ENCODE measurements at places on chromosomes 16 and 17.

- H3K4me1 ChIP-seq = peaks cover 16% of the 10 kb centered on the region
- peak within 1 kb of the TSS; percentile 93 for H3K27ac ChIP-seq
- DNase-seq = peak; percentile 56
- H3K36me3 ChIP-seq = peaks cover 11% of the 10 kb centered on the region
- H3K27me3 ChIP-seq = no peaks in the 10 kb centered on the region
Measured at GRCh38 chr16:57999971-58000705, at the start of gene ZNF319. TSS of gene ZNF319 (minus strand) at chr16:58000672. CDS start at chr16:57998265, 2,407 bp downstream.

DNA sequence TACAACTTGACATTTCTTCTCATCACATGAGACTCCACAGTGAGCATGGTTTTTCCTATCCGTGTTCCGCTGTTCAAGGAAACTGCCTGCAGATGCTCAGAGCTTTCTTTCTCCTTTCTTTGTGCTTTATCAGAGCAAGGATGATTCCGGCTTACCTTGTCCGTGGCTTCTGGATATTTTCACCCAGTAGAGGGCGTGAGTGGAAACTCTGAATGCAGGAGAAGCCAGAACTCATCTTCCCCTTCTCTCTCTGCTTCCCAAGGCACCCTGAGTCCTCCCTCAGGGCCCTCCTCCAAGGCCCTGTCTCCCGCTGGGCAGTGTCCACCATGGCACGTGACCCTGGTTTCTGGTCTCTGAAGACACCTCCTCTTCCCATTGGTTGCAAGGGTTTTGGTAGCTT, 721.1 kb upstream of the RBFOX1 start:
- H3K27me3 ChIP-seq = no peaks in the 10 kb centered on the region
- H3K4me3 ChIP-seq = no peak overlapping the region
- no peak overlapping the region for H3K27ac ChIP-seq
- no peaks in the 10 kb centered on the region for H3K4me1 ChIP-seq
- no peak for DNase-seq

DNA sequence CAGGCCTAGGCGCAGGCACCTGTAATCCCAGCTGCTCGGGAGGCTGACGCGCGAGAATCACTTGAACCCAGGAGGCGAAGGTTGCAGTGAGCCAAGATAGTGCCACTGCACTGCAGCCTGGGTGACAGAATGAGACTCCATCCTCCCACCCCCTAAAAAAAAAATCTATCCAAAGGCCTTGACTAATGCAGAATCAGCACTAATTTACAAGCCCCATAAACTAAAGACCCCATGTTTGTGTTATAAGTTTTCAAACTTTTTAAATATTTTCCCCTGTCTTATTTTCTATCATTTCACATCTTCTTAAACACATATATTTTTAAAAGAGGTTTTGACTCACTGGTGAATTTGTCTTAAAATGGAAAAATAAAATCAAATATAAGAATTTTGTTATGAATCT, 713.1 kb downstream of the WWOX start:
- H3K4me3 ChIP-seq = no peak overlapping the region
- no peak for DNase-seq
- H3K27me3 ChIP-seq = no peaks in the 10 kb centered on the region
- H3K27ac ChIP-seq = no peak overlapping the region
- no peaks in the 10 kb centered on the region for H3K4me1 ChIP-seq

DNA sequence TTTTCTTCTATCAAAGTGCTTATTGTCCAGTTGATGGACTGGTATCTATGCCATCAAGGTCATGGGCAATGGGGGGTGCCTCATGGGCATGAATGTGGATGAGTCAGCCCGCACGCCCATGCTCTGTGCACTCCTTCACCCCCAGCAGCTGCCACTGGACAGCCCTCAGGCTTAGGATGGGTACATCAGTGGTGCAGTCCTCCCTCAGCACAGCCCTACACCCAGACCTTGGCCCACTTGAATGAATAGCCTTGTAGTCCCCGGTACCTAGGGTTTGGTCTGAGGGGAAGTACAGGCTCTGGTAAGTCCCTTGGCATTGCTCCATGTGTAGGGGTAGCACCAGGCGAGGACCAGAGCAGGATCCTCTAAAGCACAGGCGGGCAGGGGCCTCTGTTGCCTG, 10.4 kb upstream of the GNA13 start:
- no peaks in the 10 kb centered on the region for H3K36me3 ChIP-seq
- H3K27me3 ChIP-seq = no peaks in the 10 kb centered on the region
- H3K27ac ChIP-seq = no peak overlapping the region
- no peak overlapping the region for H3K4me3 ChIP-seq
- peaks cover 15% of the 10 kb centered on the region for H3K4me1 ChIP-seq
- no peak for DNase-seq

DNA sequence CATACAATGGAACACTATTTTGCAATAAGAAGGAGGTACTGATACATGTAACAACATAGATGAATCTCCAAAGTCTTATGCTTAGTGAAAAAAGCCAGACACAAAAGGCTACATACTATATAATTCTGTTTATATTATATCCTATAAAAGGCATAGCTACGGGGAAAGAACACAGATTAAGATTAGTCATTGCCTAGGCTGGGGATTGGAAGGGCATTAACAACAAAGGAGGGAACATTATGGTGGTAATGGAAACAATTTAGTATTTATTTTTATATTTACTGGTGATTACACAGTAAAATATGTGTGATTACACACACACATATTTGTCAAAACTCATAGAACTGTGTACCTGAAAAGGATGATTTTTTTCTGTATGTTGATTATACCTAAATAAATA, 278.1 kb downstream of the ZFHX3 start:
- no peak overlapping the region for H3K27ac ChIP-seq
- H3K36me3 ChIP-seq = no peaks in the 10 kb centered on the region
- no peak overlapping the region for H3K4me3 ChIP-seq
- no peak for DNase-seq

DNA sequence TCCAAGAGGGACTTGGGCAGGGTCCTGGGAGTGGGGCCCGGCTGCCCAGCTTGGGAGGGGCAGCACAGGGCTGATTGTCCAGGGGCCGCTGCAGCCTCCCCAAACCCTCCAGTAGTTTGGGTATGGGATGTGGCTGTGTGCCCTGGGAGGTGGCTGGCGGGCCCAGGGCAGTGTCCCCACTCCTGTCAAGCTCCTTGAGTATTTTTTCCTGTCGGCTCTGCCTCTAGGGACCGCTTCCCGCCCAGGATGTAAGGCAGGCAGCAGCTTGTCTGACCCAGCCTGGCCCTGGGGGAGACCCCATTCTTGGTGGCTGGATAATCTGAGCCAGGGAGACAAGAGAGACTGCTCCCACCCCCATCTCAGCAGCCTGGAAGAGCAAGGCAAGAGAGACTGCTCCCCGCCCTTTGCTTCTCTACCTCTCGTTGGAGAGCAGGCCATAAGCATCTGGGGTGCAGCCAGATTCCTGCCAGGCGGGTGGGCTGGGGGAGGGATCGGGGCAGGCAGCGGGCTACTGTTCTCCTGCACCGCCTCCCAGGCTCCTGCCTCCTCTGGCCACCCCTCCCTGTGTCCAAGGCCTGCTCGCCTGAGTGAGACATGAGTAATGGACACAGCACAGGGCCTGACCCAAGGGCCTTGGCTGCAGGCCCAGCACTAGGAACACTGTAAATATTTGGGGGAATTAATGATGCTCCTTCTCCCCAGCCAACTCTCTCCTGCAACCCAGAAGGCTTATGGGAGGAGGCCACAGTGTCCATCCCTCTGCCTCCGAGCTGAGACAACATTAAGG, 18.4 kb upstream of the ITGA3 start:
- no peaks in the 10 kb centered on the region for H3K27me3 ChIP-seq
- H3K27ac ChIP-seq = no peak overlapping the region
- DNase-seq = peak; percentile 91
- peaks cover 16% of the 10 kb centered on the region for H3K4me1 ChIP-seq

- H3K27me3 ChIP-seq = no peaks in the 10 kb centered on the region
- no peak for DNase-seq
- no peak overlapping the region for H3K4me3 ChIP-seq
- peaks cover 20% of the 10 kb centered on the region for H3K36me3 ChIP-seq
- no peak overlapping the region for H3K27ac ChIP-seq
- H3K4me1 ChIP-seq = peaks cover 5% of the 10 kb centered on the region
Measured at GRCh38 chr17:82062984-82063368, 2.6 kb downstream of the DUS1L start.

GRCh38 chr17:21007646-21008045, 35.2 kb downstream of the USP22 start:
- H3K36me3 ChIP-seq = peaks cover 87% of the 10 kb centered on the region
- peak overlapping the region; percentile 24 for H3K27ac ChIP-seq
- no peaks in the 10 kb centered on the region for H3K27me3 ChIP-seq

- H3K27ac ChIP-seq = no peak overlapping the region
- H3K4me3 ChIP-seq = no peak overlapping the region
- no peaks in the 10 kb centered on the region for H3K36me3 ChIP-seq
- no peak for DNase-seq
- no peaks in the 10 kb centered on the region for H3K4me1 ChIP-seq
- H3K27me3 ChIP-seq = no peaks in the 10 kb centered on the region
Measured at GRCh38 chr17:19492141-19492540, 41.5 kb upstream of the SLC47A1 start.

DNA sequence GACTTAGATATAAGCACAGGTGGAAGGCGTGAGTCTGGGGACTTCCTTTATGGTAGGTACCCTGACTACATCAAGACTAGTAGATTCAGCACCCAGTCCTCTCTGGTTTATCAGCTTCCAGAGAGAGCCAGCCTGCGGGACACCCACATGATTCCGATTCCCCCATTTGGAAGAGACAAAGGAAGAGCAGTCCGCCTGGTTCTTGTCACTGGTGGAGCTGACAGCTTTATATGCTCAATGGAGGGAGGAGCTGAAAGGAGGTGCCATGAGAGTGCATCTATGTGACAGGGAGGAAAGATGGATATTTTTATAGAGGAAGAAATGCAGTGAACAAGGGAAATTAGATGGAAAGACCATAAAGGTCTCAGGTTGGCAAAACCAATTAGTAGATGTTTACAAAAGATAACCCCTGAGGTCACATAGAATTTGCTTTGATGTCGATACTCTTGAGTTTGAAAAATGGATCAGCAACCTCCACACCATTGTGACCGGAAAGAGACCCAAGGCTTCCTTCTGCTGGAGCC, 437.7 kb downstream of the PMP22 start:
- H3K27me3 ChIP-seq = no peaks in the 10 kb centered on the region
- no peaks in the 10 kb centered on the region for H3K4me1 ChIP-seq

GRCh38 chr17:75457047-75457654, 716 bp downstream of the TMEM94 start:
- H3K36me3 ChIP-seq = no peaks in the 10 kb centered on the region
- no peaks in the 10 kb centered on the region for H3K27me3 ChIP-seq
- H3K27ac ChIP-seq = peak overlapping the region; percentile 72
- H3K4me1 ChIP-seq = peaks cover 20% of the 10 kb centered on the region
- peak; percentile 54 for DNase-seq

- no peaks in the 10 kb centered on the region for H3K4me1 ChIP-seq
- no peak overlapping the region for H3K4me3 ChIP-seq
- DNase-seq = no peak
- peaks cover 13% of the 10 kb centered on the region for H3K27me3 ChIP-seq
- H3K27ac ChIP-seq = no peak overlapping the region
- no peaks in the 10 kb centered on the region for H3K36me3 ChIP-seq
Measured at GRCh38 chr16:23821875-23822688, 13.7 kb upstream of the PRKCB start.

- peaks cover 5% of the 10 kb centered on the region for H3K4me1 ChIP-seq
- DNase-seq = no peak
- H3K36me3 ChIP-seq = no peaks in the 10 kb centered on the region
Measured at GRCh38 chr17:64769712-64770111, 107.6 kb upstream of the SMURF2 start.

GRCh38 chr16:89115216-89115861, 21.7 kb downstream of the ACSF3 start:
- no peak overlapping the region for H3K4me3 ChIP-seq
- no peaks in the 10 kb centered on the region for H3K27me3 ChIP-seq
- no peaks in the 10 kb centered on the region for H3K4me1 ChIP-seq
- DNase-seq = peak; percentile 32
- peaks cover 9% of the 10 kb centered on the region for H3K36me3 ChIP-seq

- DNase-seq = no peak
- peaks cover 7% of the 10 kb centered on the region for H3K36me3 ChIP-seq
- H3K27ac ChIP-seq = peak overlapping the region; percentile 76
- H3K27me3 ChIP-seq = no peaks in the 10 kb centered on the region
Measured at GRCh38 chr16:46737621-46738214, 10.4 kb downstream of the MYLK3 start.

DNA sequence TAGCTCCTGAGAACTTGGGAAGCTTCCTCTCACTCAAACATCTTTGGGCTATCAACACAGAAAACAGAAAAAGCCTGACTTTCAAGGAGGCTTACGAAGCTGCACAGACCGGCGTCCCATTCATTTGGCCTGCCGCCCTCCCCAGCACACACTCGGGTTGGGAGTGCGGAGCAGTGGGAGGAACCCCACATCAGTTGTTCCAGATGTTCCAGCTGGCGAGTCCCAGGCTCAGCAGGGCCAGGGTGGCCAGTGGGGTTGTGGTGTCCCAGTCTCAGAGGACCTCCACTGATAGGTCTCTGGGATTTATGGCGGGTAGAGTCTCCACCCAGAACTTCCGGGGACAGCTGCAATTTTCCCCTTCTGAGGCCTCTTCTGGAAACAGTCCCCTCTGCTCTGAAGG, 43.1 kb upstream of the DLX4 start:
- H3K27ac ChIP-seq = no peak overlapping the region
- no peaks in the 10 kb centered on the region for H3K27me3 ChIP-seq
- no peak overlapping the region for H3K4me3 ChIP-seq
- H3K4me1 ChIP-seq = no peaks in the 10 kb centered on the region
- H3K36me3 ChIP-seq = no peaks in the 10 kb centered on the region
- DNase-seq = peak; percentile 15
